Caki2 (cell line): ENCODE measurements at places on chromosomes 5 and 9.

GRCh38 chr5:180580681-180581080 lies 10.6 kb downstream of the SCGB3A1 start:
- no peak for DNase-seq

DNA sequence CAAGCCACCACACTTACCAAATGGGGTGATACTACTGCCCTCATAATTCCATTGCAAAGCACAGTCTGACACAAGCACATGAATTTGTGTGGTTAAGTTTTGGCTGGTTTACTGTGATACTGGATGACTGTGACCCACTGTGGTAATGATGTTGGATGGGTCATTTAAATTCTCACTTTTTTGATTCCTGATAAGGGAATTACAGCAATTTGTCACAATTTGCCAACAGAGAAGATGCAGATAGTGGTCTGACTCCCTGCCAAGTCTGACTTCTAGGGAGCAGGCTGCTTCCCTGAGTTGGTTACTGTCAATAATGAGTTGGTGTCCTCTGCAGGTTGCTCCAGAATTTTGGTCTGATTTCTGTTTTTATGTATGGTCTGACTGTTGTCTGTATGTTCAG lies 731.9 kb downstream of the MTRR start:
- DNase-seq = no peak

DNA sequence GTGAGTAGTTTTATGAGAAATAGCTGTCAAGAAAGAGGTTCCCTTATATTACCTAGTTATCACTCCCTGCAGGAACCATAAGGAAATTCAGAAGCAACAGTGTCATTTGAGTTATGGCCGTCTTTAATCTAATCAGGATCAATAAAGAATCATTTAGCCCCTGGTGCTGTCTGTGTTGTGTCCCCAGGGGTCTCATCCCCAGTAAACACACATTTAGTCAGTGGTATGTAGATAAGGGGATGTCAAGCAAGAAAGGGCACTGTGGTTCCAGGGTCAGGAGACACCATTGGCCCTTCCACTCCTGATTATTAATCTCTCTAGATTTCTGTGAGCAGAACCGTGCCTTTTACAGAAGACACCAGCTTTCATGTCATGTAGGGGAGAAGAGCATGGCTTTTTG lies 158.0 kb upstream of the SEMA6A start:
- DNase-seq = no peak

GRCh38 chr5:172533399-172534228 lies 79.3 kb upstream of the SH3PXD2B start:
- DNase-seq = no peak

DNA sequence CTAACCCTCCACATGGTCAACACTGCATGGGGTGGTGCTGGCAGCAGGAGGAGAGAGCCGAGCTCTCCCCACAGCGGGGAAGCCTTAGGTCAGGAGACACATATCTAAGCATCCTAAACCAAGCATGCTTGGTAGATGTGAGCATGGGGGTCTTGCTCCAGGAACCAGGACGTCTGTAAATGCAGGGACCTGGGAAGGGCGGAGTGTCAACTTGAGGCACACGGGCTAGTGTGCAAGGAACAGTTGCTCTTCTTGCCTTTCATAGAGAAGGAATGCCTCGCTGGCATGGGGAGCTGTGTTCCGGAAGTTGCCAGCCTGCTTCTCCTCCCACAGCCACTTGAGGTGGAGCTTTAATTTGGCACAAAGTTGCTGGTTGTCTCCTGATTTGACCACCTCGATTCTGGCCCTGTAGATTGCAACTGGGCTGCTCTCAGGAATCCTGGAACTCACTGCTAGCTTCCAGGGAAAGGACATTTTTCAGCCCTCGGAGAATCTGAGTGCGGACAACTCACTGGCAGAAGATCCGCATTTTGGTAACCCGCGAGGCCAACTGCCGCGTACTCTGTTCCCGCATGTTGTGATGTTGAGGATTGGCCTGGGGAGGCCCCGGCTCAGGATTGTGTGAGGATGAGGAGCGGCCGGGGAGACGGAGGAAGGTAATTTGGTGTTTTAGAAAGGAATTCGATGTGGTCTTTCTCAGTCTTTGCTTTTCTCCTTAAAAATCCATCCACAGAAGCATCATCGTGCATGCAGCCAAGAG lies 370.3 kb upstream of the IRX1 start:
- DNase-seq = no peak

DNA sequence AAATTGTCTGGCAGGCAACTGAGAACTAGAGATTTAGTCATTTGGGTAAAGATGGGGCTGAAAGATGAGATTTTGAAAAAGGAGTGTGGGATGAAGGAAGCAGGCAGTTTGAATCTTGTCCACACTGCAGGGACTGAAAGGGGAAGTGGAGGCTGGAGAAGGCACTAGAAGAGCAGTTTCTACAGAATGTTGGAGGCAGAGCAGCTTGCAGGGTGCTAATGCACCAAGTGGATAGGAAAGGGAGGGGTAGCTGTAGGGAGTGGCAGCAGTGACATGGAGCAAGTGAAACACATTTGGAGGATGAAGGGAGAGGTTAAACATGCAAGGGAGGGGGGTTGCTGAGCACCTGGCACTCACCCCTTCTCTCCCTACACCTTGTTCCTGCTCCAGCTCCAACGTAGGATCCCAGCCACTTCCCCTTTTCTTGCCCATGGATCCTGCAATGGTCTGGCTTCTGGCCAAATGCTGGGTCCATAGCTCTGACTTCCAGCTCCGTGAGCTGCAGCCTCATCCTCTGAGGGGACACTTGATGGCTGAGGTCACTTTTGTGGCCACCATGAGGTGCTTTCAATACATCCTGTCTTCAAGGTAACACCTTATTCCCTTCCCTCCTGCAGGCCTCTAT lies 30.0 kb upstream of the FGD3 start:
- no peak for DNase-seq

- peak; percentile 2 for DNase-seq
These were observed 2.6 kb upstream of the TXNDC8 start for GRCh38 chr9:110340306-110340705.

DNA sequence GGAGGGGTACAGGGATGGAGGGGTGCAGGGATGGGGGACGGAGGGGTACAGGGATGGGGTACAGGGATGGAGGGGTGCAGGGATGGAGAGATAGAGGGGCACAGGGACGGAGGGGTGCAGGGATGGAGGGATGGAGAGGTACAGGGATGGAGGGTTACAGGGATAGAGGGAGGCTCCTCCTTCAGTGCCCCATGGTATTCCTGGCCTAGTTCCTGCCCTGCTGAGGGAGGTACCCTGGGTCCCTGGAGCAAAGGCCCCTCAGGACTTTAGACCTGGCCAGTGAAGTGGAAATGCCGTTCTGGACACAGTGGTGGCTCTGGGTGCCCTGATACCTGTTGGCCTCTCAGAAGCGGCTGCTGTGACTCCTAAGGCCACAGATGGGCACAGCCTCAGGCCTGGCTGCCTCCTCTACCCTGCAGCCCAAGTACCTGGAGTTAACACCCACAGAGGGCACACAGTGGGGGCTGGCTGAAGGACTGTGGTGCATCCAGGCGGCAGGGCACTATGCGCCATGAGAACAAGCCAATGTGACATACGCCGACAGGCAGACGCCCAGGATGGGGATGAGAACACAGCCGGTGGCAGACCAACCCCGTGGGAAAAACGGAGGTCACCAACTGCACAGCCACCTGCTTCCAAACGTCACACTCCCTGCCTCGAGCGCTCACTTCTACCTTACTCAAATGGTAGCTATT lies 8.4 kb downstream of the PTGES2 start:
- DNase-seq = no peak
